ENCODE measurements at places on chromosomes 13 and 19.

- no peak for ATAC-seq
Measured at GRCh38 chr19:37551129-37551993, 43.2 kb downstream of the ZNF571 start.

DNA sequence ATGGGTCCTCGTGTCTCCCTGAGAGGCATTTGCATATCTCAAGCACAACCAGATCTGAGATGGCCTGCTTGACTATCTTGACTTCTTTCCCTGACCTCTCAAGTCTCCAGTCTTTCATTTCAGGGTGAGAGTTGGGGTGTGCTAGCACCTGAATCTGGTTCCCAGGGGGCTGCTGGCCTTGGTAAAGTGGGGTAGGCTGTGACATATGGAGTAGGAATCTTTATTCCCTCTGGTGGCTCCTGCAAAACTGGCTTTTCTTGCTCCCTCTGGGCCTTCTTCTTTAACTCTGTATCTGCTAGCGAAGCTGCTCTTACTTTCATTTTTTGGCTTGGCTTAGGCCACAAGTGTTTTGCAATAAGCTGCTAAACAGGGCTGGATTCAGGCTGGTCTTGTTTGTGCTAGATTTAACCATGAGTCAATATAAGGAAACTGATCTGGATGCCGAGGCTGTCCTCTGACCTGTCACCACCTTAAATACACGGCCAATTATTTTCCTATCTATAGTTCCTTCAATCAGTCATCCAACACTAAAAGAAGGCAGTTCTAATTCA, 42.3 kb downstream of the ZNF493 start:
- ATAC-seq: no peak

DNA sequence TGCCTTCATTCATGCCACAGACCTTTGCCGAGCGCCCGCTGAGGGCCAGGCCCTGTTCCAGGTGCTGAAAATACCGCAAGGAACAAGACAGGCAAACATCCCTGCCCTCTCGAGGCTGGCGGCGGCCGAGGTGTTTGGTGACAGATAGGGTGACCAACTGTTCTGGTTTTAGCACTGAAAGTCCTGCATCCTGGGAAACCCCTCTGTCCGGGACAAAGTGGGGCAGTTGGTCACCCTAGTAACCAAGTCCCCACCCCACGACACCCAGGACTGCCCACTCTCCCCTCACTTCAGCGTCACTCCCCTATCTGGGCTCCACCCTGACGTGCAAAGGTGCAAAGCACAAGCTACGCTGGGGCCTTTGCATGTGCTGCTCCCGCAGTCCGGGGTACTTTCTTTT, 17.3 kb downstream of the ZBTB7A start:
- ATAC-seq: no peak

DNA sequence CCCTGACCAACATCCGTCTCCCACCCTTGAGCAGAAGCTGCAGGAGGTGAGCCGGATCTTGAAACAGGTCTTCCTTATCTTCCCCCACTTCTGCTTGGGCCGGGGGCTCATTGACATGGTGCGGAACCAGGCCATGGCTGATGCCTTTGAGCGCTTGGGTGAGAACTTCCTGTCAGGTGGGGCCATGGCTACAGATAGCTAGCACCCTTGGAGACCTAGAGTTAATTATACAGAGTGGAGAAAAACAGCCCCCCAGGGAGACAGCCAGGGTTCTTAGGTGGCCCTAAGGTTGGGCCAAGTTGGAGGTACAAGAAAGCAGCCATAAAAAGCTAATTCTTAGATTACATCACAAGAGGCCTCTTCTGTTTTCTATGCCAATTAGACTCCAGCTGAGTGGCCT, 8.9 kb upstream of the ARHGAP45 start:
- ATAC-seq: no peak
